NCI-H1694 treated with DMSO at 0.1 percent for 48 hours (cell line): ENCODE measurements at places on chromosomes 16 and 17.

DNA sequence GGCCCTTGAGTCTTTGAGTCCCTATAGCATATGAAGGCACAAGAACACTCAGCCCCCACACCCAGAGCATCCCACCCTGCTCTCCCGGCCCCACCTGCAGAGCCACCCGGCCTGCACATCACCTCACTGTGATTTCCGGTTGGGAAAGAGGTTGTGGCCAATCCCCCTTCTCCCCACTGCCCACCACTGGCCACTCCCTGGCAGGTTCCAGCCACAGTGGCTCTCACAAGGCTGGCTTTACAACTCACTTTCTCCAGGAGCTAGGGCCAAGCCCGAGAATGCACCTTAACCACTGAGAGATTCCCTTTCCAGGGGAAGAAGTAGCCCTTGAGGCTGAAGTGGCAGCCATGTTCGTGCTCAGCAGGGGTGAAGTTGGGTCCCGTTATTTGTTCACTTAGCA is 123.9 kb downstream of the C16orf78 start:
- no peak for DNase-seq

- no peak for DNase-seq
These were observed 11.8 kb downstream of the LASP1 start for GRCh38 chr17:38881600-38882191.

GRCh38 chr16:3281222-3281820 is 2.0 kb upstream of the ZNF263 start:
- DNase-seq = no peak

- no peak for DNase-seq
These were observed 69.6 kb downstream of the BCAS3 start for GRCh38 chr17:60747069-60747808.

DNA sequence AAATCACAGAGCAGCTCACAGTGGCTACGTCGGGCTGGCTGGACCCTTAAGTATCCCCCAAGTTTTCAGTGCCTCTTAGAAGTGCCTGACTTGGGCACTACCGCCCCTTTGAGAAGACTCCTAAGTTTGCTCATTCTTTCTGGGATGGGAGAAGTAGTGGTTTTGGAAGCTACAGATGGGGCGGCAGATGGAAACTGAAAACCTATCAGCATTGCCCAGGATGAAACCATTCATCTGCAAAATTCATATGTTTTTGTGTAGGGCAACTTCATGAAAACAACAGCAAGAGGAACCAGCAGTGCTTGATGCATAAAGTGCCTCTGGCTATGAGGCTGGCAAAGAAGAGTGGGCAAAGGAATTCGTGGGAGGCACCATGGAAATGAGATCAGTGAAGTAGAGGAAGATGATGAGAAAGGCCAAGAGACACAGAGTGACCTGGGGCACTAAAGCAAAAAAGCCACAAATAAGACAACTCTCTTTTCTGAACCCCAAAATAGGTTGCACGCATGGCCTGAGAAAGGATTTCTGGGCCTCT is 277.1 kb downstream of the XYLT1 start:
- DNase-seq = peak; percentile 76

- no peak for DNase-seq
These were observed 56.9 kb upstream of the ACSF3 start for GRCh38 chr16:89036776-89037175.

GRCh38 chr16:16136588-16136987 is 86.7 kb downstream of the ABCC6 start:
- DNase-seq = no peak
